CD4-positive, alpha-beta T cell (primary cell): ENCODE measurements at places on chromosomes 16 and 17.

GRCh38 chr16:20074099-20074991 lies 655 bp upstream of the GPR139 start:
- DNase-seq: no peak

GRCh38 chr16:3486506-3487215 lies 8.6 kb downstream of the C16orf90 start:
- DNase-seq: no peak

DNA sequence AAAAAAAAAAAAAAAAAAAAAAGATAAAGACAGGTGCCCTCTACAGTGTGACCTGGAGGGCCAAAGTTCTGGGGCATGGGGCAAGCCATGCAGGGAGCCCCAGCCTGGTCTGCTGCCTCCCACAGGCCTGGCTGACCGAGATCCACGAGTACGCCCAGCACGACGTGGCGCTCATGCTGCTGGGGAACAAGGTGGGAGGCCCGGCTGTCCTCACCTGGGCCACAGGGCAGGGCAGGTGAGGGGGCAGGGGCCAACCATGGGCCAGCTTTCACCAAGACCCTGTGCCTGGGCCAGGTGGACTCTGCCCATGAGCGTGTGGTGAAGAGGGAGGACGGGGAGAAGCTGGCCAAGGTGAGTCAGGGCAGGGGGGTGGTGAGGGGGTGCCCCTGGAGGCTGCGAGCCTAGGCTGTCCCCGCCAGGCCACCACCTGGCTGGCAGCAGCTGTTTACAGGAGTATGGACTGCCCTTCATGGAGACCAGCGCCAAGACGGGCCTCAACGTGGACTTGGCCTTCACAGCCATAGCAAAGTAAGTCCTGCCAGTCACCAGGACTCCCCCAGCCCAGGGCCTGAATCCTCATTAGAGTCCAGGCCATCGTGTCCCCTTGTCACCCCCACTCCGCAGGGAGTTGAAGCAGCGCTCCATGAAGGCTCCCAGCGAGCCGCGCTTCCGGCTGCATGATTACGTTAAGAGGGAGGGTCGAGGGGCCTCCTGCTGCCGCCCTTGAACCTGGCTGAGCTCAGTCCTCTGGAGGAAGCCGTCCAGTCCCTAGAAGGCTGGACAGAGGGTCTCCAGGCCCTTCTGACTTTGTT lies 2.7 kb upstream of the TRAF7 start:
- no peak for DNase-seq

DNA sequence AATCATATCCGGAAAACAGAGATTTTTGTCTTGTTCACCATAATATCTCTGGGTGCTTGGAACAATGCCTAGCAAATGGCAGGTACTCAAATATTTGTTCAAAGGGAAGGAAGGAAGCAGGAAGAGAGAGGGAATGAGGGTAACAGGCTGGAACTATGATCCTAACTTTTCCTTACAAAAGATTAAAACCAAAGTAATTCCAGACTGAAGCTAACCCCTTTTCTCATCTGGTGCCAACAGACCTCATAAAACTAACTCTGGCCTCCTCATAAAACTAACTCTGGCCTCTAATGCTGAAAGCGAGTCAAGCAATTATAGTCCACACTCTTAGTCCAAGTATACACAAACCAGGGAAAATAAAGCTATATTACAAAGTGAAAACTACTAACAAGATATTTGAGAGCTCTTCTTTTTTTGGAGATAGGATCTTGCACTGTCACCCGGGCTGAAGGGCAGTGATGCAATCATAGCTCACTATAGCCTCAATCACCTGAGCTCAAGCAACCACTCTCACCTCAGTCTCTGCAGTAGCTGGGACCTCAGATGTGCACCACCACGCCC lies 84.6 kb downstream of the KANSL1 start:
- no peak for DNase-seq

GRCh38 chr16:85300406-85300968 lies 188.2 kb upstream of the CIBAR2 start:
- DNase-seq: no peak

- no peak for DNase-seq
Observed at GRCh38 chr16:85090873-85091521, 21.3 kb downstream of the CIBAR2 start.

DNA sequence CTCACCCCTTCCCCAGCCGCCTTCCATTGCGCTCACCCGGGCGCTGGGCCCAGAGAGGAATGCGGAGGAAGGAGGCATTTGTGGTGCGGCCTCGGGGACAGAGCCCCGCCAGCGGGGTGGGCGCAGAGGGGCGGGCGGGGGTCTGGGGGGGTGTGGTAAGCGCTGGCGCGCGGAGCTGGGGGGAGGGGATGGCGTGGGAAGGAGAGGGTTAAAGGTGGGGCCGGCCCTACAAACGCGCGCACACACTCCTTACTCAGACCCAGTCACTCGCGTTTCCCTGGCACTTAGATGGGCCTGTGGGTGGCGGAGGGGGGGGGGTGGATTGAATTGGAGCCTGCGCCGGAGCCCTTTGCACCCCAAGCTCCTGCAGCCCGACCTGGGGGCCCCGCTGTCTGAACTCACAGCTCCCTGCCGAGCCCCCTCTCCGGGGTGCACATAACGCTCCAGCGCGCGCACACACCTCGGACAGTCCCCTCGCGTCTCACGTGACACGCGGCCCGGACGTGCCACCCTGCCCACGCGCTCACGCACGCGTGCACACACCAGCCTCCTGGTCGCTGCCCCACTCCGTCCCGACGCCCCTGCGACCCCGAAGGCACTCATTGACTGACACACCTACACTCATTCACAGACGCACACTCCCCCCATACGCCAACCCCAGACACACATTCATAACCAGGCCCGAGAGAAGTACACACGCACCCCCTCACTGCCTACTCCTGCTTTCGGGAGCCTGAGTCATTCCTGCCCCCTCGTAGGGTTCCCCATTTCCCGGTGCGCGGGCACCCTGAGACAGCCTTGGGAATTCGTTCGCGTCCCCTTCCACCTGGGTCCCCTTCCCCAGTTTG lies 844 bp downstream of the TBKBP1 start:
- peak; percentile 66 for DNase-seq

DNA sequence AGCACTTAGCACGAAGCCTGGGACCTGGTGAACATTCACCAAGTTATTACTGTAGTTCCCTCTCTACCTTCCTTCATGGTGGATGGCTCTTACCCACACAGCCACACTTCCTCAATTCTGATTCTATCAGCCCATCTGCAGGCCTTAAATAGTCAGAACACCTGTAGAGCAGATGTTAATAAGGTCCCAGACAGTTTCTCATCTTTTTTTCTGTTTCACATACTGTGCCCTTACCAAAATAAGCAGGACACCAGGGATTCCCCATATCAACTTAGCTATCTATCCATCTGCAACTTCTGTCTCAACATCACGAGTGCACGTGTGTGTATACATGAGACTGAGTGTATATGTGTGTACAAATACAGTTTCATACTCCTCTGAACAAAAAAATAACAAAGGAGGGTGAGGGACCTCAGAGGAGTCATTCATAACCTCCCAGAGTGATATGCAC lies 2.8 kb downstream of the RECQL5 start:
- no peak for DNase-seq

DNA sequence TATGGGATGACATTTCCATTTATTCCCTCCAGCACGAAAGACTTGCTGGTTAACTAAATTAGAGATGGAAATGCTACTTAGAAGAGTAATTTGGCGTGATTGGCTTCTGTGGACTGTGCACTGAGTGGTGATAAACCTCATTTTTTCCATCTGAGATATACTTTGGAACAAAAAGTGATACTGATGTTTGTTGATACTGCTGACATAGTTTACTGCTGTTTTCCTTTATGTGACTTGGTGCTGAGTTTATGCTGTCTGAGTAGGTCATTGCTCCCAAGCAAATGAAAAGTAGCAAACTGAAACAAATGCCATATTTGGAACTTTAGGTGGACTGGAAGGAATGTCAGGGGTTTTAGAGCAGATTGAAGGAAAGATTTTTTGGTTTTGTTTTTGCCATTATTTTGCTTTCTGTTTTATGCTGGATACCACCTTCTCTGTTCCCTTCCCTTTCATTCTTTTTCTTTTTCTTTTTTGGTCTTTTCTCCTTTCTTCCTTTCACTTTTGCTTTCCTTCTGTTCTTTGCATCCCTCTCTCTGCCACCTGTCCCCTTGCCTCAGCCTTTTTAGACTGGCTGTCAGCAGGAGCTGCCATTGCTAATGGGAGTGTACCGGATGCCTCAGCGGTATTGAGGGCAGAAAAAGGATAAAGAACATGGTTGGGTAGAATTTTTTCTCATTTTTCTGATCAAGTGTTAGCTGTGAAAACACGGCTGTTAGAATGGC lies 41.8 kb downstream of the NUP93 start:
- no peak for DNase-seq

- DNase-seq: no peak
Observed at GRCh38 chr17:63481488-63481870, 4.6 kb downstream of the ACE start.

DNA sequence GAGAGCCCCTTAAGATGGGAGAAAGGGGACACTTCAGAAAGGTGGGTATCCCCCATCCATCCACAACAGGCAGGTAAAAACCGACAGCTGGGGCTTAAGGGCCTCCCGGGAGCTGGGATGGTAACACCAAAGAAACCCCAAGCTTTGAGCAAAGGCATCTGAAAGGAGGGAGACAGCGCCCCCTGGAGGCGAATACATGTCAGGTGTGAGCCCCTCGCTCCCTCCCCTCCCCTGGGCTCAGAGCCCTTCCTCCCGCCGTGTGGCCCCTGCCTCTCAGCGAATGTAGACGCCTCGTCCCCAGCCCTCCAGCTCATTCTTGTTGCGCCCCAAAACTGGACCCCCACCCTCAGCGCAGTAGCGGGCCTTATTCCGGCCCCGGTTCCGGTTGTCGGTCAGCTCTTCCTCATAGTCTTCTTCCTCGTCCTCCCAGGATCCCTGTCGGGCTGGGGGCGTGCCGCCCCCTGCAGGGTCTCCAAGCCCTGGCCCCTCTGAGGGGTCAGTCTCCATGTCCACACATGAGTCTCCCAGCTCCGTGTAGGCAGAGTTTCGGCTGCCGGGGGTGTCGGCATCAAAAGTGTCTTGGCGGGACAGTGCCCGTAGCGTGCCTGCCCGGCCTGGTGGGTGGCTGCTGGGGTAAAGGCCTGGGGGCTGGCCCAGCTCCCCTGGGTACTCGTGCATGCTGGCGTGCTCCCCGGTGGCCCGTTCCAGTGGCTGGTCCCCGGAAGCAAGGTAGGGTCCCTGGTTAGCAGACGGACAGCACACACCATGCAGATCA lies 9.1 kb upstream of the ARL5C start:
- peak; percentile 77 for DNase-seq

- DNase-seq: no peak
Observed at GRCh38 chr17:82178499-82179261, 34.0 kb downstream of the CCDC57 start.

- no peak for DNase-seq
Observed at GRCh38 chr16:78630102-78630501, 530.6 kb downstream of the WWOX start.

- DNase-seq: no peak
Observed at GRCh38 chr17:18042983-18043382, 3.8 kb downstream of the GID4 start.

DNA sequence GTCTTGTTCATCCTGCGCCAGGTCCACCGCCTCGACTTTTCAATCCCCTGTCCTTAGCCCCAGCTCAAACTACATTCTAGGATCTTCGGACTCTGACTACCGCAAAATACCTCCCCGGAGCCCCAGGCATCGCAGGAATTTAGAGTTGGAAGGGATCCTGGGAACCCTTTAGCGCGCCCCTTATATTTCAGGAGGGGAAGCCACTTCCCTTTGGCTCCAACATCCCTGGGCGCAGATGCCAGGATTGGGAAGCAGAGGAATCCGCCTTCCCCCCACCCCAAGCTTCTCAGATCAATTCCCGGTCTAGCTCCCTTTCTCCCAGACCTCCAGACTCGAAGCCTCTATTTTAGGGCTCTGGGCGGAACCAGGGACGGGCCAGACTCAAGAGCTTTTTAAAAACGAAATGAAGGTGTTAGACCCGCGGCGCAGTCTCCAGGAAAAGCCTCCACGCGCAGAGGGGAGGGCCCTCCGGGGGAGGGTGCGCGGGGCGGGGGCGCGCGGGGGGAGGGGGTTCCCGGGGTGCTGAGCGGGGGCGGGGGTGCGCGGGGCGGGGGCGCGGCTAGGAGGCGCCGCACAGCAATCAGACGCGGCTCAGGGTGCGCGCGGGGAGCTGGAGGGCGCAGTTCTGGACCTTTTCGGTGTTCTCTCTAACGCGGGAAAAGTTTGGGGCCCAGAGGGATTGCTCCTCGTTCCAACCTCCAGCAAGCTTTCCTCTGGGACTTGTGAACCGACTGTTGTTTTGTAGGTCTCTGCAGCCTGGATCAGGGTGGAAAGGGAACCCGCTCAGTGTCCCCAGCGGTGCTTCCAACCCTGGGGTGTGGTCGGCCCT lies 1.6 kb downstream of the AHSP start:
- no peak for DNase-seq

DNA sequence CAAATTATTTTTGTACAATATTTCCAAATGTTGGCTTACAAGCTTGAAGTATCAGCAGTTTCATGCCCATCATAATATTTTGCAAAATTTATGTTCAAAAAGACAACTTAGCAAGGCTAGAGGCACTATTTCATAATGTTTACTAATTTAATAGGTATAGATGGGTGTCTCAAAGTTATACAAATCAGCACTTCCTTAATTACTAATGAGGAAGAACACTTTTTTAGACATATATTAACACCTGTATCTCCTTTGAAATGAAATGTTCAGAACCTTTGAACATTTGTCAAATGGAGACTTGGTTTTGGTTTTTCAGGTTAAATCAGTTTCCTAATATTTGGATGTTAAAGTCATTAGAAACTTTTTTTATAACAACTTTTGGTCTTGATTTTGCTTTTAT lies 2.2 kb downstream of the TAT start:
- no peak for DNase-seq

DNA sequence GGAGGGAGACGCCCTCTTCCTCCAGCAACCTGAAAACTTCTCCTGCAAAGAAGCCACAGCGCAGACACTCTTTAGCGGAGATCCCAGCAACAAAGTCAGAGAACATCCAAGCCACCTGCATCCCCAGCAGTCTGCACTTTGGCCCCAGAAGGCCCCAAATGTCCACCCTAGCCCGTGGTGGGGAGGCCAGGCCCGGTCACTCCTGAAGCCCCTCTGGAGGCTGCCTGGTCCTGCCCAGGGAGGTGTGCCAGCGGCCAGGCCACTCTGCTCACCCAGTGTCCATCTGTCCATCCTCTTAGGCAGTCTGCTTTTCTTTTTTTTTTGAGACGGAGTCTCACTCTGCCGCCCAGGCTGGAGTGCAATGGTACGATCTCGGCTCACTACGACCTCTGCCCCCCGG lies 5.4 kb downstream of the HAGHL start:
- no peak for DNase-seq
